Dermis microvascular lymphatic vessel endothelial cell (primary cell): ENCODE measurements at places on chromosomes 5 and 9.

DNA sequence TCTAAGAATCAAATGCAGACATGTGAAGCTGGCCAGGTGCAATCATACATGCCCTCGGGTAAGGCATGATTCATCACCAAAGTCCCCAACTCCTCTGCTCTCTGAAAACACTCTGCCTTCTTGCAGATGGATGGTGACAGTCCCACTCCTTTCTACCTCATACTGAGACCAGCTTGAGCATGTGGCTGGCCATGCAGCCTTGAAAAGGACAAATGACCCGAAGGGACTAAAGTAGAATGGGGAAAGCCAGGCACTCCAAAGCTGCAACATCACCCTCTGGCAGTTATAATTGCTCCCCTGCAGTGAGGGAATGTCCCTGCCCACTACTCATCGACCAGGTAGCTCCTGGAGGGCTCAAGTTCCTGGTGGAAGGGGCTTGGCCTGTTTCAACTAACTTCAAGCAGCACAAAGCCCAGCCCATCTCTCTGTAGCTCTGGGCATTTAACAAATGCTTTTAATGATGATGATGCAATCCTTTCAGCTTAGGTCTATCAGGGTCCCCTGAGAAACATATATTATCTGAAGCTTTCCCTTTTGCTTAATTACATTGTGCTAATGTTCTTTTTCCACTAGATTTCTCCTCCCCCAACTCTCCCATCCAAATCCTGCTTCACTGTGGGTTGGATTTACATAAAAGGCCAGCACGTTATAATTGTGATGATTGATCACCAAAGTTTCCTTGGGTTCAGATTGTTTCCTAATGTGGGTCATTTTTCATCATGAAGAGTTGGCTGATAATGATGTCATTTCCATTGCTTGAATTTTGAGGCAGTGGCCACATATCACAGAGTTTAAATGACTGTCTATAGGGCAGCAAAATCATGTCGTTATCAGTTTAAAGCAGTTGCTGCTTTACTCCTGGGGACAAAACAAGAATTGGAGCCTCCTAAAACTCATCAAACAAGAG, 436.5 kb upstream of the SLC30A5 start:
- DNase-seq, result no peak

- DNase-seq, result no peak
Measured at GRCh38 chr9:124003636-124004349, 7.8 kb upstream of the LHX2 start.

GRCh38 chr9:127574072-127574993, 37.7 kb upstream of the STXBP1 start:
- no peak for DNase-seq

DNA sequence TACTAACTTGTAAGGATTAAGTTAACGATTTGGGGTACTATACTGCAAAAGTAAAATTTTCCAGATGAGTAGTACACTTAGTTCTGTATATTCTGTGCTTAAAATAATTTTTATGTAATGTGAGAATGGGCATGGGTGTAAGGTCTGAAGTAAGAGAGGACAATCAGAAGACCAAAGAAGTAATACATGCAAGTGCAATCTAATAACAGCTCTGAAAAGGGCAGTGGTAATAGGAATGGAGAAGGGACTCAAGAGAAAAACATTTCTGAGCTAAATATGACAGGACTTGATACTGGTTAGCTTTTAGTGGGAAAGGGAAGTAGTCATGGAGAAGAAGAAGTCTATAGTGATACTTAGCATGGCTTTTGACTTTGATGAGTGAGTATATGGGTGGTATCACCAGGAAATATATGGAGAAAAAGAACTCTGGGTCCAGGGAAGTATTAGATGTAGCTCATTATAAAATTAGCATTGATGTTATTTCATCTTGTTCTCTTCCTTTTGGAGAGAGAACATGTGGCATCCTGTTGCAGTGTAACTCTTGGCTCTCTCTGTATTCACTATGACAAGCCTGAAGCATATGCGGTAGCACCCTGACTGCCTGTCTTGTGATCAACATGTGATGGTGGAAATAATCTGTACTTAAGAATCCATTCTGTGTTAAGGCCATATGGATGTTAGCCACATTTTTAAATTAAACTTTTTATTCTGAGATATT, 60.5 kb downstream of the ERCC6L2 start:
- DNase-seq, result no peak

- no peak for DNase-seq
Measured at GRCh38 chr5:62935660-62936059, 357.0 kb downstream of the LRRC70 start.

GRCh38 chr9:79428422-79428821, 143.3 kb upstream of the TLE4 start:
- DNase-seq, result no peak

DNA sequence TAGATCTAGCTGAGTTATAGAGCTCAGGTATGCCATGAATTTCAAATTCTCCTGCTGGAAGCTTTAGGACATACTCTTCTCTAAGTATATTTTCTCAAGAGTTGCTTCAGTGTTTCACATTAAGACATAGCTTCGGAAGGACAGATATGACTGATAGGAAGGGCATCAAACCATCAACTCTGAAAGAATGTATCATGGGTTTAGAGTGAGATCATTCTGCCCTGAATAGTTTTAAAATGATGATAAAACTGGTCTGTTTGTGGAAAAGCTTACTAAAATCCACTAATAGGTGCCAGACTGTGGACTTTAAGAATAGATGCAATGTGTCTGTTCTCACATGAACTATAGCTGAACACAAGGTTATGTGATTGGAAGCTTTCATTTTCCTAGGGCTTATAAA, 8.4 kb downstream of the SPEF2 start:
- DNase-seq, result no peak

DNA sequence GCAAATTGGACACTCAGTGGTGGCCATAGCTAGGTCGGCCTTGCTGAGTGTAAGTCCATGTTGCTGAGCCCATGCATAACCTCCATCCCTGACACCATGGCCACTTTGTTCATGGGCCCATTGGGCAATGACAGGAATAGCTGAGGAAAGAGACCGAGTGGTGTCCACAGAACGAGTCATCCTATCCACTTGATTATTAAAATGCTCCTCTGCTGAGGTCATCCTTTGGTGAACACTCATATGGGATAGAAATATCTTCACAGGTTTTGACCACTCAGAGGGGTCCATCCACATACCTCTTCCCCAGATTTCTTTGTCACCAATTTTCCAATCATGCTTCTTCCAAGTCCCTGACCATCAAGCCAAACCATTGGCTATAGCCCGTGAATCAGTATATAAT, 63.6 kb downstream of the PPIC start:
- no peak for DNase-seq

DNA sequence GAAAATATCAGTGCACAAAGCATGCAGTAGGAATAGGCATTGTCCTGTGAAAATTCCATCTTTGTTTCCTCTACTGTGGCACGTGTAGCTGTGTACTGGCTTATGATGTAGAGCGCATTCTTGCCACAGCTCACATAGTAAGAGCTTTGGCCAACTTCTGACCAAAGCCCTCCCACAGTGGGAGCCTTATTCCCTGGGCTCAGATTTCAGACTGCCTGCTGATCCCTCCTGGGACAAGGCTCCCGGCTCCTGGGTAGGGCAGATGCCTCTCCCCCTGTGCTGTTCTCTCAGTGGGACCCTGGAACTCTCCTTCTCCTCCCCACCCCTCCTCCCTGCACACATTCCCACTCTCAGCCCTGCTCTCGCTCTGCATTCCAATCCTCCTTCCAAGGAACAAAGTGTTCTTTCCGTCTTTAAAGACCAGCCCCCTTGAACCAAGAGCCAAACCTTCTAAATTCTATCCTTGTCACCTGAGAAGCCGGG, 17.5 kb downstream of the LCP2 start:
- no peak for DNase-seq

GRCh38 chr5:138275379-138275782, 960 bp upstream of the GFRA3 start:
- DNase-seq, result no peak

- no peak for DNase-seq
Measured at GRCh38 chr9:27361492-27361891, 64.5 kb upstream of the EQTN start.

GRCh38 chr9:69871118-69871834, 50.7 kb downstream of the CFAP95 start:
- no peak for DNase-seq

DNA sequence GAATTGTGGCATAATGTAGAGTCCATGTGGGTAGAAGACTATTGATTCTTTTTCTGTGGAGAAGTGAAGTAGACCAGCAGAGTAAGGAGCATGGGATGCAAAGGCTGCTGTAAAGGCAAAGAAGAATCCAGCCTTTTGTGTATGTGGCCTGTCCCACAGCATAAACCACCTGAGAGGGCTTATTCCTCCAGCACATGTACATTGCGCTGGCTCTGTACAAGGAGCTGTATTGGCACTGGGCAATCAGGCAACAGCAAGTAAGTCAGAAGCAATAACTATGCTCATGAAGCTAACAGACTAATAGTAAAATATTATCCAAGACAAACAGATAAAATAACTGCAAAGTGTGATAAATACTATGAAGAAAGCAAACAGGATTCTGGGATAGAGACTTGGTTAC, 86.2 kb downstream of the LURAP1L start:
- no peak for DNase-seq

- no peak for DNase-seq
Measured at GRCh38 chr9:98381311-98382103, 126.1 kb upstream of the TBC1D2 start.

- peak; percentile 49 for DNase-seq
Measured at GRCh38 chr9:13358128-13358527, 78.6 kb upstream of the MPDZ start.

GRCh38 chr9:19281801-19282200, 51.3 kb downstream of the DENND4C start:
- no peak for DNase-seq

DNA sequence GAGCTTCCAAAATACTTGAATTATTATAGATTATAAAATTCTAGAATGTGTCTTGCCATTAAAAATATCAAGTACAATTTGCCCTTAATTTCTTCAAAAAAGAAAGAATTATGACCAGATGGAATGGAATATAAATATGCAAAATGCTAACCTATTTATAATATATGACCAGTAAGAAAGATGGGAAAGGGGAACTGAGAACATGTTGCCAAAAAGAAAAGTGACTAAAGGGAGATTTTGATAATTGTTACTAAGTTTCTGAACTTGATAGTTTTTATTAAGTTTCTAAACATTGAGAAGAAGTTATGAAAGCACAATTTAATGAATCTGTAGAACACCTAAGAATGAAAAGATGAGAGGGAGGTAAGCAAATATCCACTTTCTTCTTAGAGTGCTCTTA, 188.4 kb upstream of the NR4A3 start:
- DNase-seq, result no peak

DNA sequence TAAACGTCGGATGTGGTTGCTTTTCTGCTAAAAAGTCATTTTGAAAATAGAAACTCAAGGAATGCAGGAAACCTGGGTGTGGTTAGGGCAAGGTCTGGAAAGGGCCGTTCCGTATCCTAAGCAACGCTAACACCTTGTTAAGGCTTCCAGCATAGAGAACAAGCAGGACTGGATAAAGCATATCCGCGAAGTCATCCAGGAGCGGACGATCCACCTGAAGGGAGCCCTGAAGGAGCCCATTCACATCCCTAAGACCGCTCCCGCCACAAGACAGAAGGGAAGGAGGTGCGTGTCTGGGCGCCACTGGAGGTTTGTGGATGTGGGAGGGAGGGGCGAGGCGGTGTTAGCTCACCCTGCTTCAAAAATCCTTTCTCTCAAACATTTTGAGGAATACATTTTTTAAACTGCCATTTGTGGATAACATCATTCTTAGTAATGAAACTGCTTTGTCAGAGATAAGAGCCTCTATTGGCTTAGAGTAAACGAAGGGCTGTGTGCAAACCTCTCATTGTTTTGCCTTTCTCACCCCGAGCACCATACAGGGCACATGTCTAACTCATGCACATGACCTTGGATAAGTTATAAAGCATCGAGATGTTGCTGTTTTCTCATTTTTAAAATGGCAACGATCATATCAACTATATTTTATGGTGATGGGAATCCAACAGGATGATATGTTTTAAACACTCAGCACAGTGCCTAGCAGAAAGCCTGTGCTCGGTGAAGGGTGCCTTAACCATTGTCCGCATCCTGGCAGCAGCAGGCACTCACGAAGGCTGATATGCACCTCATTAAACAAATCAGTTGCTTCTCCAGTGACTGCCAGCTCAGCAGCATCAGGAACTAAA, 175.7 kb upstream of the OTULINL start:
- DNase-seq, result no peak

GRCh38 chr9:97636903-97637302, 3.3 kb downstream of the NCBP1 start:
- DNase-seq, result no peak

GRCh38 chr9:101706261-101706798, 32.1 kb downstream of the GRIN3A start:
- DNase-seq, result no peak

DNA sequence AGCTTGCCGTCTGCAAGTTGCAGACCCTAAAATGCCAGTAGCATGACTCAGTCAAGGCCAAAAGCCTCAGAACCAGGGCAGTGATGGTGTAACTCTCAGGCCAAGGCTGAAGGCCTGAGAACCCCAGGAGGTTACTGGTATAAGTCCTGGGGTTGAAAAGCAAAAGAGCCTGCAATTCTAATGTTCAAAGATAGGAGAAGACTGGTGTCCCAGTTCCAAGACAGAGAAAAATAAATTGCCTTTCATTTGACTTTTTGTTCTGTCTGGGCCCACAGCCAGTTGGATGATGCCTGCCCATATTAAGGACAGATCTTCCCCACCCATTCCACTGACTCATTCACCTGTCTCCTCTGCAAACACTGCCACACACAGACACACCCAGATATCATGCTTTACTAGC, 673.2 kb downstream of the CDH18 start:
- DNase-seq, result no peak

DNA sequence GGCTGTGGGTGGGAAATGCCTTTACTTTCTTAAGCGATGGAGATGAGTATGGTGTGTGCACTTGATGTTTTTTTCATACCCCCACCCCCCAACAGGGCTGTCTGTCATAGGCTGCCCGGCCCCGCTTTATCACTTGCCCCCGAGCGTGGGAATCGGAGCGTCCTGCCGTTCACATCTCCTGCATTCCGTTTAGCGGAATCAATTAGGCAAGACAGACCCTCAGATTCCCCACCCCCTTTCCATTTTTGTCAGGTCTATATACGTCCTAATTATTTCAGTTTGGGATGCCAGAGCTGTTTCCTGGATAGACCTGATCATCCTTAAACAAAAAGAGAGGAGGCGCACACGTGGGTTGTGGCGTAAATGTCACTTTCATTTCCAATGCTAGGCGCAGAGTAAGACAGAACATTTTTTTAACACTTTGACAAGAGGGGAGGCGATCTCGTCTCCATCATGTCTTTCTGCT, 217.2 kb downstream of the MEF2C start:
- no peak for DNase-seq

DNA sequence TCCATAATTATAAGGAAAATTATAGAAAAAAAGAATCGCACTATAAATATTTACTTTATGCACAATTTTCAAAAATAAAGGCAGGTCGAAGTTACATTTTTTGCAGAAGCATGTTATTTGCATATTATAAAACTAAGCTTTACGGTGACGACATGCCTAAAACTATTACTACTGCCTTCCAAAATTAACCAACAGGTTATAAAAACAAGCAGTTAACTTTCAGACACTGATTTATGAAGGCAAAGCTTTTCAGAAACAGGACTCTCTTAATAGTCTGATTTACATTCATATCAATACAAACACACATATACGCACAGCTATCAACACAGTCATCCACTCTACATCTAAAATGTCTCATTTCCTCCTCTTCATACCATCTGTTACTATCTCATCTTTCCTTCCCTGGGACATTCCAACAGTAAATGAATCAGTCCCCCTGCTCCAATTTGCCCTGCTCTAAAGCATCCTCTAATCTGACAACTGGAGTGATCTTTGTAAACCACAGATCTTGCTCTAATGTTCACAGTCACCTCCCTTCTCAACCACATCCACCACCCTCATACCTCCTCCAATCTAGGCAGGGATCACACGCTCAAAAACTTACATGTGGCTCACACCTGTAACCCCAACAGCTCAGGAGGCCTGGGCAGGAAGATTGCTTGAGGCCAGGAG, 21.6 kb downstream of the FBXW11 start:
- DNase-seq, result peak; percentile 74
